ENCODE measurements at places on chromosomes 16 and 17.

- DNase-seq = no peak
Measured at GRCh38 chr17:77182205-77183172, 41.7 kb downstream of the SEC14L1 start.

DNA sequence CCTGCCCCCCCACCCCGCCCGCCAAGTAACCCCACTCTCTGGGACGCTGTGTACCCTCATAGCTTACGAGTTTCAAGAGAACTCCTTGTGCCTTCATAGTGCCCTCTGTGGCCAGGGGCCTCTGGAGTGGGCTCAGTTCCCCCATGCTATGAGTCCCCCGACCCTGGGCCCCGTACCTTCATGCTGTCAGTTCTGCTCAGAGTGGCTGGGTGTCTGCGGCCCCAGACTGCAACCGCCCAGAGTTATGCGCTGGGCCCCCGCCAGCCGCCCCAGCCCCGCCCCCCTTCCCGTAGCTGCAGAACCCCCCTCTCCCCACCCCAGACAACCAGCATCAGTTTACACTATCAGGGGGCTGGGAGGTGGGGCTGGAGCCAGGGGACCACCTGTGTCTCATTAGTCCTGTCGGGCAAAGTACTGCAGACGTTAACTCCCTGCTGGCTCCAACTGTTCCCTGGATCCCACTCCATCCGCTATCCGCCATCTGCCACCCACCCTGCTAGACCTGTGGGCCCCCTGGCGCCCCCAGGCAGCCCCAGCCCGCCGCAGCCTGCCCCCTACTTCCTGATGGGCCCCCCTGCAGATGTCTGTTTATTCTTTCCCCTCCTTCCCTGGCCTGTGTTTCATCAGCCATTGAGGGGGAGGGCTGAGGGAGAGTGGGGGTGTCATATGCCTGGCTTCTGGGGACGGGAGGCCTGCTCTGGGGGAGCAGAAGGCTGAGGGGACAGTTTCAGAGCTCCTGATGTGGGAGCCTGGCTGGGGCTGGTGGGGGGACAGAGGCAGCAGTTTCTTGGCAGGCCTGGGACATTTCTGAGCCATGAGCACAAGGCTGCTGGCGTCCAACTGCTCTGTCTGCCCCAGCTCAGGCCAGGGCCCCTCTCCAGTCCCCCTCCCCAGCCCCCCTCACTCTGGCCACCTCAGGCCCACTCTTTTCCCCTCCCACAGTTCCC lies at the start of gene MFAP4:
Gene MFAP4, minus strand, starts transcription at position 217 of the 947 bp plus-strand sequence. Its CDS starts 35 bp downstream, at position 182.
- peak; percentile 73 for DNase-seq

GRCh38 chr17:1108765-1109605 lies 70.8 kb downstream of the ABR start:
- no peak for DNase-seq

DNA sequence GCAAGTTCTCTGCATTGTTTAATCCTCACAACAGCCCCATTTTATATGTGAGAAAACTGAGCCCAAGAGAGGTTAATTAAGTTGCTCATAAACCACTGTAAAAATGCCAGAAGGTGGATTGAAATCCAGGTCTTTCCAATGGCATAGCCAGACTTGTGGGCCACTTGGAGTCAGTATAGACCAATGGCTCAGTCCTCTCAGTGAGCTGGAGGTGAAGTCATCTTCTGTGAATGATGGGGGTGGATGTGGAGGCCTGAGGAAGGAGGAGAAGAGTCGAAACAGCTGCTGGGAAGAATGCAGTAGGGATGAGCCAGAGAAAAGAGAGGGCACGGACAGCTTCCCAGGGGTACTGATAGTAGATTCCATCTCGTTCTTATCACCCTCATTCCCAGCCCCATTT lies 213.4 kb downstream of the SOX9 start:
- DNase-seq = no peak

GRCh38 chr17:47665655-47666054 lies 15.9 kb downstream of the KPNB1 start:
- DNase-seq = no peak

- DNase-seq = no peak
Measured at GRCh38 chr17:39995438-39995837, 14.8 kb downstream of the PSMD3 start.

- no peak for DNase-seq
Measured at GRCh38 chr17:8789743-8790142, 9.4 kb downstream of the MFSD6L start.

DNA sequence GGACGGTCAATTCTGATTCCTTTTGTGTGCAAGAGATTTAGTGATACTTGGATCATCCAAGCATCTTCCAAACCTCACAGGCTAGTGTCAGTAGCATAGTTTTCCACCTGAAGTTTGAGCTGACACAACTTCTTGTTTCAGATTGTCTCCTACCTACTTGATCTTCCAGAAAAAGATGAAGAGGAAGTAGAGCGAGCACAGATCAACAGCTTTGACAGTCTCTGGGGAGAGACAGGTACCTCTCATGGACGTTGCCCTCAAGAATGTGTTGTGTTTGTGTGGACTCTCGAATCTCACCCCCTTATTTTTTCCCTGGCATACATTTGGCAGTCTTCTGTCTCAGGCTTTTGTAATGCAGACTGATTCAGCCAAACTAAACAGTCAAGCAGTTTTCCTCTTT lies 47.4 kb downstream of the CYB561 start:
- DNase-seq = no peak

DNA sequence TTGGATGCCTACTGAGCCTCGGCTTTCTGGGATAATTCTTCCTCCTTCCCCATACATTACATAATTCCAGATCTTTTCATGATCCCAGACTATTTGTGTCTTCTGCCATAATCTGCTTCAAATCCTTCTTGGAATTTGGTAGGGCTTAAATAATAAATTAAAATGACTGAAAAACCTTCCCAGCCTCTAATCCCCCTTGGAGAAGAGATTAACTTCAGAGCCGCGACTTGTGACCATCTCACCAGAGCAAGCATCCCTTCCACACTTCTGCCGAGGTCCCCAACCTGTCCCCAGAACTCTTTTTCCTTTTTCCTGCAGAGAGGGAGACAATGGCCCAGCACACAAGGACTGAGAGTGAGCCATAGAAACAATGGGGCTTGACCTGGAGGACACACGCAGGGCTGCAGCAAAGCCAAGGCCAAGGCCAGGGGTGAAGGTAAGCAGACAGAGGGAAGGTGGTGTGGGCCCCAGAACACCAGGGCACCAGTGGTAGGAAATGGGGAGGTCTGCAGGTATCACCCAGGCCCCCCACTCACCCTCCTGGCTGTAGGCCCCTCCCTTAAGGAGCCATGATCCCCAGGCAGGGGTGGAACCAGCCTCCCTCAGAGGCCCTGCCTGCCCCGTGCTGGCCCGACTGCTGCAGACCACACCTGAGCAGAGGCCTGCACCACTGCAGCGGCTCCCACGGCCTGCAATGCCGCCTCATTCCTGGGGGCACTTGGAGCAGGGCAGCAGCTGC lies 9.6 kb upstream of the BCAR1 start:
- DNase-seq = no peak

DNA sequence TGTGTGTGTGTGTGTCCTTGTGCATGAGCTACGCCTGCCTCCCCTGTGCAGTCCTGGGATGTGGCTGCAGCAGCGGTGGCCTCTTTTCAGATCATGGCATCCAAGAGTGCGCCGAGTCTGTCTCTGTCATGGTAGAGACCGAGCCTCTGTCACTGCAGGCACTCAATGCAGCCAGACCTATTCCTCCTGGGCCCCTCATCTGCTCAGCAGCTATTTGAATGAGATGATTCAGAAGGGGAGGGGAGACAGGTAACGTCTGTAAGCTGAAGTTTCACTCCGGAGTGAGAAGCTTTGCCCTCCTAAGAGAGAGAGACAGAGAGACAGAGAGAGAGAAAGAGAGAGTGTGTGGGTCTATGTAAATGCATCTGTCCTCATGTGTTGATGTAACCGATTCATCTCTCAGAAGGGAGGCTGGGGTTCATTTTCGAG lies 22.5 kb downstream of the STAT5A start:
- no peak for DNase-seq

- no peak for DNase-seq
Measured at GRCh38 chr16:70659546-70659945, 13.2 kb downstream of the IL34 start.

- DNase-seq = no peak
Measured at GRCh38 chr17:58557981-58558380, 43.5 kb upstream of the MTMR4 start.

DNA sequence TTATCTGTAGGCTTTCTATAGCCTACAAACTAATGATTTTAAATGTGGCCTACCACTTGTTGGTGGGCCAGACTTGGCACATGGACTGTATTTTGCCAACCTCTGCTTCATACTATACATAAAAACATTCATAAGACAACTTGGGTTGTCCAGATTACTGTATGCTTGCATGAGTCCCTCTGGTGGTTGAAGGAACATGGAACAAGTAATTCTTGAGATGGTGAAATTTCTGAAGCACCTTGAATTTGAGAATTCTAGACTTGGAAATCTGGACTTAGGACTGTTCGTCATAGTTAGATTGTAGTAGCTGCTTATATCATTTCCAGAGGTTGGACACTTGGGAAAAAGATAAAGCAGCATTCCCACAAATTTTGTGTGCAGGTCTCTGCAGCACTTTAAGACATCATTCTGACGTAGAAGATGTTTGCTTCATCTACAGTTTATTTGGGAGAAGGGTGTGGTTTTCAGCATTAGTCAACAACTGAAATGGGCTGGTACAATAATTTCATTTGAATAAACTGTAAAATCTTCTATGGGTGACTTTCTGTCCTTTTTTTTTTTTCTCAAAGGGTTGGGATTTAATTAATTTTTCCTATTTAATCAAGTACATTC lies 31.2 kb downstream of the NFATC3 start:
- DNase-seq = no peak

- DNase-seq = no peak
Measured at GRCh38 chr17:34503528-34504195, 75.7 kb upstream of the TMEM132E start.

DNA sequence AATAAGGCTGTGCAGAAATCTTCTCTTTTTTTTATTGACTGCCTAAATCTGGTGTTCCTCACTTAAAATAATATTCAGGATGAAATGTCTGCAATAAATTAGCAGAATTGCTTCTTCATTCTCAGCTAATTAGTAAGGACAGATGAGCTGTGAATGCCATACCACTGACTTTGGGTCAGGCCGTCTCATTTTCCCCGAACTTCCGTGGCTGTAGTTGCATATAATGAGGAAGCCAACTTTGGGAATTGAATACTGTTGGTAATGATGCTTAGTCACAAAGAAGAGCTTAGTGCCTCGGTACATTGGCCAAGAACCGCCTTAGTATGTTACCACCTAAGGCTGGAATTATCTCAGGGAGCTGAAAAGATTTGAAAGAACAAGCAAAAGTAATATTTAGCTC lies 47.6 kb downstream of the NUP93 start:
- DNase-seq = no peak

DNA sequence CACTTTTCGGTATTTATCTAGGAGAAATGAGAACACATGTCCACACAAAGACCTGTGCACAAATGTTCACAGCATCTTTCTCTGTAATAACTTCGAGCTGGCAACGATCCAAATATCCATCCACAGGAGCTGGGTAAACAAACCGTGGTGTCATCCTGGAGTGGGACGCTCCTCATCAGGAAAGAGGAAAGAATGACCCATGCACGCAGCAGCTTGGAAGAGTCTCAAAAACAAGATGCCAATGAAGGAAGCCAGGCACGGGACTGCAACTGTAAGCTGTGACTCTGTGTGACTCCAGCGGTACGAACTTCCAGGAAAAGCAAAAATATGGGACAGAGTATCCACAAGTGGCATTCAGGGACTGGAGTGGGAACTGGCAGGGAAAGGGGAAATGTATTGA lies 36.7 kb upstream of the CIBAR2 start:
- DNase-seq = no peak

- DNase-seq = no peak
Measured at GRCh38 chr16:87838643-87839541, 30.4 kb downstream of the SLC7A5 start.

DNA sequence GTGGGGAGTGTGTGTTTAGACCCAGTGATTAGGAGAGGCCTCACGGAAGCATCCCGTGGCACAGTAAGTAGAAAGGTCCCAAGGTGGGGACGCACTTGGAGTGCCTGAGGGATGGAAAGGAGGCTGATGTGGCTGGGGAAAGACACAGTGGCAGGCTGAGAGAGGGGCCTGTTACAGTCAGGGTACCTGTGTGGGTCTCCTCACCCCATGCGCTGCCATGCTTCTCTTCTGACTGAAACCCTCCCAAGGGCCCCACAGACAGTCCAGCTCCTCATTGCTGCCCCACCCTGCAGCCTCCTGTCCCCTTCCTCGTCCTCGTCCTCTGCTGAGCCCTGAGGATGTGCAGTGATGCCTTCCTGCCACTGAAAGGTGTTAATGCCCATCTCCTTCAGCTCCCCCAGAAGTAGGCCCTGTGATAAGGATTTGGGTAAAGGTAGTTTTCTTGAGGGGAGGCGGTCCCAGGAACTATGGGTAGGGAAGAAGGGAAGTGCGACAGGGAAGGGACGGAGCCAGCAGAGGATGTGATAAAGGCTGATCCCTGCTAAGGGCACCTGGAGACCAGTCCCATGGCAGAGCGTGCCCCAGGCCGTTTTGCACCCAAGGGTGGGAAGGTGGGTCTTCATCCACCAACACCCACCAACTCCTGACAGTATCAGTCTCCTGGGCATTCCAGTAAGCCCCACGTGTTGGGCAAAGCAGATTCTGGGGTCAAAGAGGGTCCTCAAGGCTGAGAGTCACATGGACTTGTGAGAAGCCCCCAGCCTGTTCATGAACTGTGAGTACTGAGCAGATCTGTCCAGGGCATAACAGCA lies 237.2 kb downstream of the GSG1L start:
- DNase-seq = no peak

- DNase-seq = no peak
Measured at GRCh38 chr16:82776470-82777146, 149.8 kb downstream of the CDH13 start.

- no peak for DNase-seq
Measured at GRCh38 chr17:21036361-21036881, 6.4 kb downstream of the USP22 start.

GRCh38 chr17:43875476-43876147 lies 28.6 kb downstream of the CD300LG start:
- no peak for DNase-seq

- DNase-seq = no peak
Measured at GRCh38 chr16:69463876-69464275, 39.5 kb downstream of the CYB5B start.

- no peak for DNase-seq
Measured at GRCh38 chr17:62617894-62618472, 9.5 kb upstream of the MRC2 start.

DNA sequence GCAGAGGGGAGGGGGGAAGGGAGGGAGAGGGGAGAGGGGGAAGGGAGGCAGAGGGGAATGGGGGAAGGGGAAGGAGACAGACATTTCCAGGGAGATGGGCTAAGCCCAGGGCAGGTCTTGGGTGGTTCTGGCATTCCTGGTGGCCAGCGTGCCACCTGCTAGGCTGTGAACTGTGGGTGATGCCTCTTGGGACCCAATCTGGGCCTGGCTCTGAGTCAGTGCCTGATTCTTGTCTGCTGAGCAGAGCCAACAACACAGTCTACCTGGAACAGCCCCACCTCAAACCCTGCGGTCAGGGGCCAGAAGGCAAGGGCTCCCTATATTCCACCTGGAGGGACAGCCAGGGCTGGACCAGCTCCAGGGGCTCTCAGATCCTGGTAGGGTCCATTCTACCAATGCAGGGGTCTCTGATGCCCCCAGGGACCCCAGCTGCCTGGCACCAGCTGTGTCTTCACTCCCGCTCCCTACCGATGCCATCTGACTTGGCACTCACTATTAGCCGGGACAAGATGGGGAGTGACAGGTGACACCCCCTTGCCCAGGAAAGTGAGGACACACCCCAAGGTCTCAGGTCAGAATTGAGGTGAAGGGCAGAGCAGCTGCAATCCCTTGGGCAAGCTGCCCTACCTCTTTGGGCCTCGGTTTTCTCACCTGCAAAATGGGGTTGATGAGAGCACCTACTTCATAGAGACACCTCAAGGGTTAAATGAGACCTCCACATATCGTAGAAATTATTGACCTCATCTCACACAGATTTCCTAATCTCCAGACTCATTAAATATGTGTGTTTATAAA lies 87.2 kb downstream of the LITAF start:
- DNase-seq = no peak
